ENCODE measurements at places on chromosomes 3 and 15.
A peak's percentile ranks its signal among the peaks of the same experiment; 100 is the strongest.

DNA sequence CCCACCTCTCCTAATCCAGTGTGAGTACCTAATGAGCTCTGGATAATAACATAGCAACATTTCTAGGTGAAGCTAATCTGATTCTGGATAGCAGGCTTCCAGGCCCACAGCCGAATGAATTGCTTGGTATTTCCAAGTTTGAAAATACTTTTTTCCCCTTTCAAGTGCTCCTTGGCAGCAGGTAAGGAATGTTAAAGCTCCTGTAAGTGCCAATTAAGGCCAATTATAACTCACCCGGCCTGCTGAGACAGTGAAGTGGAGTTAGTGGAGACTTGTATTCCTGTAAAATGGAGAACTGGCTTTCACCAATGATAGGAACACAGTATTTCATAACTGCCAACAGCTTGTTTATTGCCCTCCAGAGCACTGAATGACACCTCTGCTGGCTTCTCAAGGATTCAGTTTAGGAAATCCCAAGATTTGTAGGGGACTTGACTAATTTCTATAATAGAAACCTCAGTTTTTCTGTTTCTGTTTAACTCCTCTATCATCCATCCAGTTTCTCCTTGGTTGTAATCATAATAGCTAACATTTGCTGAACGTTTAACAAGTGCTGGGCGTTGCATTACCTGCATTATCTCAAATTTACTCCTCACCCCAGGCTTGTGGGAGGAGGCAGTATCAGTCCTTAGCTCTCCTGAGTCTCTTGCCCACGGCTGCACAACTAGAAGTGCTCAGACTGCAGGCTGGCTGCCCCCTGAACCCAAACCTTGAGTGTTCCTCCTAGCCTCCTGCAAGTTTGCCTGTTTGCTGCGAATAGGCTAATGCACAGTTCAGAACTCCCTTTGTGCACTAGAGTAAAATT lies 52.7 kb upstream of the SCAANT1 start:
- no peak for DNase-seq

DNA sequence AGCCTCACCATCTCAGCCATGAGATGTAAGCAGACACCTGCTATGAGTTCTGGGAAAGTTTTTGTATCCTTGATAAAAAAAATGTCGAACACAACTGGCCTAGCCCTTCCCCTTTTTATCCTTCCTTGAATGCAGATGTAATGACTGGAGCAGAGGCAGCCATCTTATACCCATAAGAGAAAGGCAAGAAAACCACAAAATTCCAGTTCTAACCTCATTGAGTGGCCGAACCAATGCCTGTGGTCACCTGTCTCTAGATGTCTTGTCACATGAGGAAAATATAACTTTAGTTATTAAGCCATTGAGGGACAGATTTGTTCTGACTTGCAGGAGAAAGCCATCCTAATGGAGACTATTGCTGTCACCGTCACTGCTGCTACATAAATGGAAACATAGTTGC lies 80.4 kb upstream of the SLC6A6 start:
- DNase-seq = no peak

DNA sequence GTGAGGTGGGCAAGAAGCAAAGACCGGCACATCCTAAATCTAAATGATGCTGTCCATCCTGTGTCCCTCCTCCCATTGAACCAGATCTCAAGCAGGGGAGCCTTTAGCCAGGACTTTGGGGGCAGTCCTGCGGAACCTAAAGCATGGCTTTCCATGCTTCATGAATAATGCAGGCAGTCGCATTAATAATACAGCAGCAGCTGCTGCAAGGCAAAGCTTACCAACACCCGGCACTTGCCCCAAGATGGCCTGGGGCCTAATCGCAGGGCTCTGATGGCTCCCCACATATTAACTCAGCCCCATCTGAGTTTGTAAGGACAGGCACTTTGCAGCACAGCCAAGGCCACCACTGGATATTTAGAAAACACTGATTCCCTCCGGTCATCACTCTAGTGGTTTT lies 114.4 kb downstream of the NTRK3 start:
- DNase-seq = no peak

- DNase-seq = no peak
These were observed 273.3 kb upstream of the TGFBR2 start for GRCh38 chr3:30333143-30333542.

- no peak for DNase-seq
These were observed 73.1 kb upstream of the PRTG start for GRCh38 chr15:55816017-55816416.

DNA sequence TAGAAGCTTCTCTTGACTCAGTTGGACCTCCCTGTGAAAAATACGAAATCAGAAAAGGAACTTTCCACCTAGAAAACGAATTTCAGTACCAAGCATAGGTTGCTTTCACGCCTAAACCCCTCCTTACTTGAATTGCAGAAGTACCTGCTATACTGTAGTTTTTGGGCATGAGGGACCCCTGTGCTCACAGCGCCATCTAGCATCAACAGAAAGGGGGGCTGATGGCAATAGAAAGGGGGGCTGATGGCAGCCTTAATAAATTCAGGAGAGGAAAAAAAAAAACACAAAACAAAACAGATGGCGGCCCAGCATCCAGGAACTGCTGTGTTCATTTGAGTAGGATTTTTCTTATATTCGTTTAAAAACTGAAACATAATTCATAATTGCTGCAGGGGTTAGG lies 96.7 kb downstream of the NPAP1 start:
- DNase-seq = no peak

DNA sequence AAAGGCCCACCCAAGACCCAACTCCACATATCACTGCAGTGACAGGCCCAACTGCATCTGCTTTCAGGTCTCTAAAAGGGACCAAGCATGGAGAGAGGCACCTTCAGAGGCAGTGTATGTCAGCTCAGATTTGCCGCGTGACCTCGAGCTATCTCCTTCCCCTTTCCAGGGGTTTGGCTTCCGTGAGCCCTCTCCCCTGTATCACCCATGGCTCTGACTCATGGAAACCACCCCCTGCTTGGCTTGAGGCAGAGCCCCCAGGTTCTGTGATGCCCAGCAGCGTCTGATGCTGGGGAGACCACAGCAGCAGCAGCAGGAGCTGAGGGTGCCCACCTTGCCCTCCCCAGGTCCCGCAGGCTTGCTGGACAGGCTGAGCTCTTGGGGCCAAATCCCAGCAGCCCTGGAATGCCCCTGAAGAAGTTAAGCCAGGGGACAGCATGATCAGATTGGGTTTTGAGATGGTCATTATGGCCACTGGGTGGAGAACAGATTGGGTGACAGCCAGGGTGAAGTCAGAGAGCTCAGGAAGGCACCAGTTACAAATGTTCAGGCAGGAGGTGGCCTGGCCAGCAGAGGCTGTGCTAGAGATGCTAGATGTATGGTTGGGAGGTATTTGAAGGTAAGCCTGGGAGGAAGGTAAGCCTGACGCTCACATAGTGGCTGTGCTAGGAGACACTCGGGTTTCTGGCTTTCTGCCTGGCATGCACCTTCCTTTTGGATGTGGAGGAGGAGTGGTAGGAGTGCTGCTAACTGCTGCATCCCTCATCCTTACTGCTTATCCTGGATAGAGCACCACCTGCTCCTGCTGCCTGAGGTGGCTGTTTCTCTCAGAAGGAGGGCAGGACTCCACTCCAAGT lies 42.9 kb downstream of the FGD5 start:
- no peak for DNase-seq

GRCh38 chr3:108102420-108103039 lies 11.7 kb upstream of the CD47 start:
- DNase-seq = no peak

DNA sequence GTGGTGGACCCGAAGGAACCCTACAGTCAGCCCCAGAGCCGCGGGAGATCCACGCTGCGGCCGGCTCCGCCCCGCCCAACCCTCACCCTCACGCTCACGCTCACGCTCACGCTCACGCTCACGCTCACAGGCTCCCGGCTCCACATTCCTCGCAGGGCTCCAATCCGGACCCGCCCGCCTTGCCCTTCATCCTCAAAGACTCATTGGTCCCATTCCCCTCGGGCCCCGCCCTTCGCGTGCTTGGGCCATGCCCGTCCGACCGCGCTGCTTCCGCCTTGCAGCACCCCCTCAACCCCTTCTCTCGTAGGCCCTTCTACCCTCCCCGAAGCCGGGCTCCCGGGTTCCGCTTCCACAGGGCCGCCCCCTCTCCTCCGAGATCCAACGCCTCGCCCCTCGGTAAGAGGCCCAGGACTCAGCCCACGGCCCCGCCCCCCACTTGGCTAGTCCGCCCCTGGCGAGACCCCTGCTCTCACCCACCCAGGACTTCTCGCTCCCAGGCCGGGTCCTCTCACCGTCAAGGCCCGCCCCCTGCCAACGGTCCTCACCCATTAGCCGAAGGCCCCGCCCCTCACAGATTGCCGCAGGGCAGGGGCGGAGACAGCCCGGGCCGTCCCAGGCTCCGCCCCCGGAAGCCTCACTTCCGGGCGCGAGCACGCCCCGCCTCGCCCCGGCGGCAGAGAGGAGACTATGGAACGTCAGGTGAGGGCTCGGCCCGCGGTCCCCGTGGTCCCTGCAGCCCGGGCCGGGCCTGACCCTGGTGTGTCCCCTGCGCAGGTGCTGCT lies at the start of gene APEH:
Gene APEH (plus strand): TSS at position 637 of the 782 bp plus-strand sequence. CDS start 51 bp downstream, at position 688.
- DNase-seq = peak; percentile 94

DNA sequence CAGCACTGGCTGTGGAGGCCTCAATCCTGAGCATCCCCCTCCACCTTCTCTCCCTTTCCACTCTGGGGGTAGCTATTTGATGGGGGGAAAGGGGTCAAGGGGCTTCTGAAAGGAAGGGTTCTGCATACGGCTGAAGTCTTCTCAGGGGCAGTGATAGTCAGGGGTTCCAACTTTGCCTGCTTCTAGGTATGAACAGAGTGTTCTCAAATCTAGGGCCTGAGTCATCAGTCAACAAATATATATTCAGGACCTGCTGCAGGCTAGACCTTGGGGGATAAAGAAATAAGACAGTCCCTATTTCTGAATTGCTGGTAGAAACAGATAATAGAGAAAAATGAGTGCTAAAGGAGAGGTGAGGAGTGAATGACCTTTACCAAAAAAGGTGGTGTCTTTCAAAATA lies 12.8 kb downstream of the RGMA start:
- no peak for DNase-seq

DNA sequence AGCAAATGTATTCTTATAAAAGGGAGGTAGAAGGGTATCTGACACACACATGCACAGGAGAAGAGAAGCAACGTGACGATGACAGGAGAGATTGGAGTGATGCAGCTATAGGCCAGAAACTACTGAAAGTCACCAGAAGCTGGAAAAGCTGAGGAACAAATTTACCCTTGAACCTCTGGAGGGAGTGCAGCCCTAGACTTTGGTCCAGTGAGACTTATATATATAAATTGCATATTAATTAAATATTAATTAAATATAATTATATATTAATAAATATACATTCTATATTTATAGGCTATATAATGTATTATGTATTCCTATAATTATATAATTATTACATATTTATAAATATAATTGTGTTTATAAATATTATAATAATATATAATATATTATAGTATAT lies 96.5 kb upstream of the LMCD1 start:
- no peak for DNase-seq

DNA sequence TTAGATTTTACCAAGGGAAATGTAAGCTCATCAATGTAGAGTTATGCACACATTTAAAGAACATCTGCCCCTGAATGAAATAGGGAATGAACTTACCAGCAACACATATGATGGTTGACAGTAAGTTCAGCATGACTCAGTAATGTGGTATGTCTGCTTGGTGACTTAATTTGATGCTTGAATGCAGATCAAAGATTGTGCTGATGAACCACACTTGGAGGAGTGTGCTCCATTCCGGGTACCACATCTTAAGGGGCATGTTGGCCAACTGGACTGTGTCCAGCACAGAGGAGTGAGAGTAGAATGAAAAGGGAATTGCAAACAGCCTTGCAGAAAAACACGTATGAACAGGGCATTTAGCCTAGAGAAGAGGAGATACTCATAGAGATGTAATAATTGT lies 171.0 kb upstream of the RARB start:
- no peak for DNase-seq

- no peak for DNase-seq
These were observed 41.4 kb upstream of the INSYN1 start for GRCh38 chr15:73794443-73795133.

DNA sequence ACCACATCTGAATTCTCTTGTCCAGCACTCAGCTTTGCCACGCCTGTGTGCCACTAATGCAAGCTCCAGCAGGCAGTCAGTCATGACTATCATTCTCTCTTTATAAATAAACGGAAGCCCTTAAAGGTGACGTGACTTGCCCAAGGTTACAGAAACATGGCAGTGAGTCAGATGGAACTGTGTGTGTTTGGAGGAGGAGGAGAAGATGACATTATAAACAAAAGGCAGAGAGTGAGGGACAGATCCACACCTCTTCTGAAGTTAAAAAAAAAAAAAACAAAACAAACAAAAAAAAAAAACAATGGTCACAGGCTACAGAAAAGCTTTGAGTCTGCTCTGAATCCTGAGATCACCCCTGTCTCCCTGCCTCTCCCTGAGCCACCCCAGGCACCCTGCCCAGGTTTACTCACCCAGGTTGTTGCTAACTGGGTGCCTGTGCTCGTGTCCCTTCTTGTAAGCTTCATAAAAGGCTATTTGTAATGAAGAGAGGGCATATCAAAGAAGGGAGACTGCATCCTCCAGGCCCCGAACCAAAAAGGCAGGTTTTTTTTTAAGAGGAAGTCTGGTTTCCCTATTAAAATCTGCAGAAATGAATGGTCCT lies 119.7 kb upstream of the PHLDB2 start:
- no peak for DNase-seq

GRCh38 chr3:63855333-63855940 lies 8.2 kb downstream of the THOC7 start:
- no peak for DNase-seq

- no peak for DNase-seq
These were observed 7.4 kb downstream of the EDEM1 start for GRCh38 chr3:5194801-5195509.

DNA sequence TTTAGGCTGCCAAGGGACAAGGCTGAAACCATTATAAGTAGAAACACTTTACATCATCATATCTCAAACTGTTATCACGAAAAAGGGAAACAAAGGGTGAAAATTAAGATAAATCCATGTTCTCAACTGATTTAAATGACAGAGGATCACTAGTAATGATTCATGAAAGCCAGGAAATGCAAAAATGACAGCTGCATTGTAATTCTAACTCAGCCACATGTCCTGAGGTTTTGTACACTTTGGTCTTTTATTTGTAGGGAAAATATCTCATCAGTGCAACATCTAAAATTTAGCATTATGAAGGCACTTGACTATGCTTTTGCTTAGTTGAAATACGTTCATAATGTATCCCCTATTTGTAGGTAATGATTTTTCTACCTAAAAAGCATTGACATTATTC lies 379.7 kb downstream of the TIGIT start:
- DNase-seq = no peak

DNA sequence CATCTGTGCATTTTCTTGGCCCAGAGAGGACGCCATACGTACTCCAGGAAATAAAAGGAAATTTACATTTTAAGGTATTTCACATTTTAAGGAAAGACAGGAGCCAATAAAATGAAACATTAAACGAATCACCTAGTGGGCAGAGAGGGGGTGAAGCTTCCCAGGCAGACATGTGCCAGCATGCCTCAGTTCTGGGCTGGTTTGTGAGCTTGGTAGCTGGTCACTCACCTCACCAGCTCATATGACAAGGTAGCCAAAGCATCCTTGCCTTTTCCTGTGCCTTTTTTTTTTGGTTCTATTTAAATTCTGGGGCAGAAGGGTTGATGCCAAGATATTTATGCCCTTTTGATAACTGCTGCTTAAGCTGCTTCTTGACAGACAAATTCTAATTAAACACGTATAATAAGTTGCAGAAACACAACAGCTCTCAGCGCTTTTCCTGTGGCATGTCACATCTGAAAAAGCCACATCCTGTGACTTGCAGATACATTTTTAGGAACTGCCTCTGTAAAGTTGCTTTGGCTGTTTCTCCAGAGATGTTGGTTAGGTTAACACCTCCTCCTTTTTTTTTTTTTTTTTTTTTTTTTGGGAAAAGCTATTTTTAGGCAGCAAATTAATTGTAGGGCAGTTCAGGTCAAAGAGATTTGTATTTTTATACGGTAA lies 218.6 kb downstream of the PDCD6IP start:
- no peak for DNase-seq
